ENCODE measurements at places on chromosomes 4 and X. TPM values are rescaled to one million over a fixed set of nuclear protein-coding genes. Genes with fewer than 3 reads are reported as not detected.

GPR119 gene
- total RNA-seq, result not detected

VSIG4 gene
- total RNA-seq, result 164 TPM

UCP1 gene
- total RNA-seq, result not detected

UNC5C gene
- 2.4 TPM for total RNA-seq

CXCL6 gene
- 0.66 TPM for total RNA-seq

Measured in esophagus muscularis mucosa (tissue), 4 donors.